ENCODE measurements at places on chromosomes 4 and X.

DNA sequence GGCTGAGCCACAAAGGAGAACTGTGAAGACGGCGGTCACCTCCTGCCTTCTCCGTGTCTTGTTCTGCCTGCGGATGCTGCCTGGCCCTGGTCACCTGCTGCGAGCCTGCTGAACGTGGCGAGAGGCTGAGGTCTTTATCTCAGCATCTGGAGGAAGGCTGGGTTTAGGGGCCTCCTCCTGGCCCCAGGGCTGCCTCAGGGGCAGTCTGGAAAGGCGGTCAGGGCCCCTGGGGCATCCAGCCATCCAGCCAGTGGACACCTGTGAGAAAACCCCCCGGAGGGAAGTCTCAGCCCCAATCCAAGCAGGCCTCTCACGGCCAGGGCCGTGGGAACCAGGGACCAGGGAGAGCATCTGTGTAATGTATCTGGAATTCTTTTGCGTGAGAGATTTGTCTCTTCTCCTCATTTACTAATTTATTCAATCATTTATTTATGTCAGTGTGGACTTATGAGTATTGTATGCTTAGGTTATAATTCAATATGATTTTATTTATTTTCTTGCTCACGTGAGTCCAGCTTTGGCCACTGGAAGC is 11.3 kb downstream of the PDE6B start:
- DNase-seq = no peak

GRCh38 chrX:29187264-29187663 is 600.0 kb downstream of the IL1RAPL1 start:
- DNase-seq = no peak

GRCh38 chrX:101668143-101668542 is 8.5 kb upstream of the ARMCX2 start:
- DNase-seq = no peak

GRCh38 chr4:78799551-78800495 is 23.7 kb downstream of the BMP2K start:
- DNase-seq = no peak

GRCh38 chrX:39915081-39915480 is 182.7 kb downstream of the BCOR start:
- DNase-seq = no peak

DNA sequence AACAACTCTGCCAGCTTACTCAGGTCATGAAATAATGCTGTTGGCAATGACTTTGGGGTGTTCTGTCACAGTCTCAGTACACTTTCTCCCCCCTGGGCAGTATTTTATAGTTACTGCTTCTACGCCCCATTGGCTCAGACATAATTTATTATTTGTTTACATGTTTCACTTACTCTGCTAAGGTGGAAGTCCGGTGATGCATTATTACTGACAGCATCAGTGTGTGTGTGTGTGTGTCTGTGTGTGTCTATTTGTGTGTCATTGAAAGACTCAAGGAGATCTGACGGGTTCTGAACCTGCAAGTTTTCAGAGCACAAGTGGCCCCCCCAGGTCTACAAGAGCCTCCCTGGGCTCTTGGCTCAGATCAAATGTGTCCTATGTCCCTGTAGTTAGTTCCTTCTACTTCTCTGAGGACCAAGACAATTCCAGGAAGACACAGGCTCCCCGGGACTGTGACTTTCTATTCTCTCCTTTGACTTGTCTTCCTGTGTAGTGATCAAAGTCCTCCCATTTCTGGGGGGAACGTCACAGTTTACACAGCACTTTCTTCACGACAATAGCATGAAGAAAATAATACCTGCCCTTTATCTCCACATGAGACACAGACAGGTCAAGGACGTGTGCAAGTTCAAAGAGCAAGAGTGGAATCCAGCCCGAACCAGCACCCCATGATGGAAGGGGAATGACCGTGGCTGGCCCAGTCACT is 283.7 kb upstream of the GATB start:
- DNase-seq = no peak

All from stimulated activated CD8-positive, alpha-beta memory T cell treated with anti-CD3 and anti-CD28 coated beads, Interleukin-12 subunit alpha, Interleukin-12 subunit beta, amount 100 ng/mL, for 1 hour (primary cell).